HFFc6 (cell line): ENCODE measurements at places on chromosomes 1 and 21.

DNA sequence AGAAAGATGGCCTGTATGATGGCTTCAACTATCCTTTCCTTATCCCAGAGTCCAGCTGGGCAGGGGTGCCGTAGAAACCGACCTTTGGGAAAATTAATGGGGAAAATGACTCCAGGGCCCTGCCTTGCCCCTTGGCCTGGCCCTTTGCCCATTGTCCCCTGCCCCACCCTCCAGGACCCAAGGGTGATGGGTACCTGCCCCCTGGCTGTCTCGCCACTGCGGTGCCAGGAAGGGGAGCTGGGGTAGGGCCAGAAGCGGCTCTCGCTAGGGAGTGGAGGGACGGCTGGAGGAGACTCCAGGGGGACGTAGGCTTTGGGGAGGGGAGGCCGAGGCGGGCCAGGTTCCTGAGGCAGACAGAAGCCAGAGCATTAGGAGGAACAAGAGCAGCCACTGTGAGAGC lies 29.1 kb upstream of the GOLT1A start:
- DNase-seq, result no peak

DNA sequence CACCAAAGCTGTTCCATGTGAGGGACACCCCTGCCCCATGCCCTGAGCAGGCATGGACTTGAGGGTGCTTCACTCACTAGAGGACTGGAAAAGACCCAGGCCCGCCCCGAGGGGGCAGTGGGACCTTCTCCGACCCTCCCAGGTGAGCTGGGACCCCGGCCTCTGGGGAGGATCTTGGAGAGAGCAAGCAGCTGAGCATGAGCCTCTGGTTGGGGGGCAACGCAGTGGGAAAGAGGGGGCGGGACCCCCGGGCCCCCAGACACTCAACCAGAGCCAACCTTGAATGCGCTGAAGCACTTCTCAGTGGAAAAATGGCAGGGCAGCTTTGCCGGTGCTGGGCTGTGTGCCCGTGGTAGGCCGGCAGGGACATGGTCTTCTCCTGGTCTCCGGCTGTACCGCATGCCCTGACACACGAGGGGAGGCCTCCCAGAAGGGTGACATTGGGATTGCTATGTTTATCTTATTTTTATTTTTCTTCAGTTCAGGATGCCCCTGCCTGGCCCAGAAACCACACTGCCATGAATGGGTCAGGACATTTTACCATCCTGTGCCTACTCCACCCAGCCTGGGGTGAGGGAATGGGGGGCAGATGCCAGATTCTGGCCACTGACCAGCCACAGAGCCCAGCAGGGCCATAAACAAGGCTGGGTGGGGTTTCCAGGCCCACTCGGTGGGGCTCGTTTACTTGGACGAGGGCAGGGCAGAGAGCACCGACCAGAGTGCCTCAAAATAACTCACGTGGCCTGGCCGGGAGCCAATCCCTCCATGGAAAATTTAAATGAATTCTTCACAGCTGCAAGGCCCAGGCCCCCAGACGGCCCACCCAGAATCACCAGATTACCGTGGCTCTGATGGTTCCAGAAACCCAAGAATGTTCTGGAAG lies 17.2 kb upstream of the LAPTM5 start:
- no peak for DNase-seq

- DNase-seq, result no peak
Measured at GRCh38 chr1:111197598-111198284, 2.7 kb downstream of the DENND2D start.

DNA sequence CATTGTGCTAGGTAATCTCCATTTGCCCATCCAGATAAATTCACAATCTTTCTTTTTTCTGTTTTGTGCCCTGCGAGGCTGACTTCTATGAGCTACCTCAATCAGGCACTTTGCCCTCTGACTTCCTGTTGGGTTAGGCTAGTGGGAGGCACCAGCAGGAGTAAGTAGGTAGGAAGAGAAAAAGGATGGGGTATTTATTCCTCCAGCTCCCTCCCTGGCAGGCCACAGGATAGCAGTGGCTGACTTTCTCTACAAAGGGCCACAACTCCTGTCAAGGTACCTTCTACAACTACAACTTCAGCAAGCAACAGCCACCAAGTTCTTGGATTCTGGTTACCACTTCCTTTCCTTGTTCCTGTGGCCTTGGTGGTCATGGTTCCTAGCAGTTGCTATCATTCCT lies 18.8 kb upstream of the GORAB start:
- DNase-seq, result no peak
